Foreskin keratinocyte (primary cell): ENCODE measurements at places on chromosomes 4 and X. TPM values are rescaled to one million over a fixed set of nuclear protein-coding genes. Genes with fewer than 3 reads are reported as not detected.

Gene ETDA
- not detected in 2 replicates for total RNA-seq

GRCh38 chrX:15838017-15838416 is 16.6 kb downstream of the AP1S2 start:
- DNase-seq, result no peak

- DNase-seq, result no peak
These were observed 11.2 kb upstream of the PGRMC2 start for GRCh38 chr4:128298852-128299251.

- no peak for DNase-seq
These were observed 6.4 kb downstream of the MTM1 start for GRCh38 chrX:150574559-150575418.

GRCh38 chr4:138341739-138342415 is 99.7 kb upstream of the SLC7A11 start:
- DNase-seq, result no peak

DNA sequence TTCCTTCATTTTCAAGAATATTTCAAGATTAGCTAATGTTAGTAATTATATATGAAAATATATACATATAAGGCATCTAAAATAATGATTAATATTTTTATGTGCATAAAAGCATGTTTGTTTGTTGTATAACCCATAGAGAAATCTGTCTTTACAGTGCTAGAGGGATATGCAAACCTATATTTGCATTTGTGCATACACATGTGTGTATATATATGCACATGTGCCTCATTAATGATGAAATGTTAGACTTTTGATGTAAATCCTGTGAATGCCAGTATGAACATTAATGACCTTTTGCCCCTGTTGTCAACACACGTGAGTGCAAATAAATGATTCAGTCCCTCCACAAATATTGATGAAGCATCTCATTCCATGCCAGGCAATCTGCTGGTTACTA is 197.9 kb downstream of the ARHGAP10 start:
- no peak for DNase-seq
